ENCODE measurements at places on chromosomes 2 and 18.

DNA sequence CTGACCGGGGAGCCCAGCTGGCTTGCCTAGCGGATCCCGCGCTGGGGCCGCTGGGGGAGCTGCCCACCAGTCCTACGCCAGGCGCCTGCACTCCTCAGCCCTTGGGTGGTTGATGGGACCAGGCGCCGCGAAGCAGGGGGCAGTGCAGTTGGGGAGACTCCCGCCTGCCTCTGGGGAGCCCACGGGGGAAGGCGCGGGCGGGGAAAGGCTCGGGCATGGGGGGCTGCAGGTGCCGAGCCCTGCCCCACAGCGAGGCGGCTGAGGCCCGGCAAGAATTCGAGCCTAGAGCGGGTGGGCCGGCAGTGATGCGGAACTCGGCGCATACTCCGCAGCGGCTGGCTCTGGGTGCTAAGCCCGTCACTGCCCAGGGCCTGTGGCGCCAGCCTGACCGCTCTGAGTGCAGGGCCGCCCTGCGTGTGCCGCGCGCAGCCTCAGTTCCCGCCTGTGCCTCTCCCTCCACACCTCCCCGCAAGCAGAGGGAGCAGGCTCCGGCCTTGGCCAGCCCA, 249.1 kb upstream of the TEKT4 start:
- DNase-seq, result no peak

DNA sequence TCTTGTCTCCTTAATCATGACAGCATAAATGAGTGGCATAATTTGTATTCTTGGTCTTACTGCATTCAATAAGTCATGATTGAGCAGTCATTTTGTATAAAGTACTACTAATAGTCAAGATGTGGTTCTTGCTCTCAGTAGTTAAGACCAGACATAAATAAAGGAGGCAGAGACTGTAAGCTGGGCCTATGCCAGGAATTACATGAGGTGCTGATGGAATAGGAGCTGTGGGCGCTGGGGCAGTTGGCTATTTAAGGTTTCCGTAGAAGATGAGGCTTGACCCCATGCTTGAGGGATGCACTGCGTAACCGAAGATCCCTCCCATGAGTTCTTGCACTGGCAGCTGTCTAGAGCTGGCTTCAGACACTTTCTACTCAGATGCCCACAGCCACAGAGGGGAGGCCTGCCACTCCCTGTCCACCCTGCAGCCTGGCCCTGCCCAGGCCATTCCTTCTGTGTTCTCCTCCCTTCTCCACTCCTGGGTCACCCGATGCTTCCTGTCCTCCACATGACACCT, 150.9 kb upstream of the REV1 start:
- no peak for DNase-seq

- peak; percentile 66 for DNase-seq
Measured at GRCh38 chr2:157480182-157480961, 36.5 kb upstream of the CYTIP start.

DNA sequence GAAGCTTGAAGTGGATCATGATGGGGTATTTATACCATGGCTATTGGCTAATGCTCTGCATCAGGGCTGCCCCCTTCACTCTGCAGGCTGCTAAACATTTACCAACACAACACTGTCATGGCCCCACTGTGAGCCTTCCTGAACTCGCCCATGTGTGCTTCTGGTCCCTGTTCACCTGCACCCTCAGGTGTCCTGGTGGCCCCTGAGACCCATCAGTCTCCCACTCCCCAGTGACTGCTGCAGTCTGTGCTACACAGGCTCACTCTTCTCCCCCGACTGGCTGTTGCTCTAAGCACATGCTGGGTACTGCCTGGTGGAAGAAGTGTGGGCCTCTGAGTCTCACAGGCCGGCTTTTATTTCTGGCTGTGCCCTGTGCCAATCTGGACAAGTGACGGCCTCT, 183.0 kb upstream of the HS6ST1 start:
- DNase-seq, result peak; percentile 53

- no peak for DNase-seq
Measured at GRCh38 chr2:45910473-45911060, 259.1 kb downstream of the PRKCE start.

GRCh38 chr2:138060301-138060635, 96.0 kb downstream of the HNMT start:
- DNase-seq, result no peak

DNA sequence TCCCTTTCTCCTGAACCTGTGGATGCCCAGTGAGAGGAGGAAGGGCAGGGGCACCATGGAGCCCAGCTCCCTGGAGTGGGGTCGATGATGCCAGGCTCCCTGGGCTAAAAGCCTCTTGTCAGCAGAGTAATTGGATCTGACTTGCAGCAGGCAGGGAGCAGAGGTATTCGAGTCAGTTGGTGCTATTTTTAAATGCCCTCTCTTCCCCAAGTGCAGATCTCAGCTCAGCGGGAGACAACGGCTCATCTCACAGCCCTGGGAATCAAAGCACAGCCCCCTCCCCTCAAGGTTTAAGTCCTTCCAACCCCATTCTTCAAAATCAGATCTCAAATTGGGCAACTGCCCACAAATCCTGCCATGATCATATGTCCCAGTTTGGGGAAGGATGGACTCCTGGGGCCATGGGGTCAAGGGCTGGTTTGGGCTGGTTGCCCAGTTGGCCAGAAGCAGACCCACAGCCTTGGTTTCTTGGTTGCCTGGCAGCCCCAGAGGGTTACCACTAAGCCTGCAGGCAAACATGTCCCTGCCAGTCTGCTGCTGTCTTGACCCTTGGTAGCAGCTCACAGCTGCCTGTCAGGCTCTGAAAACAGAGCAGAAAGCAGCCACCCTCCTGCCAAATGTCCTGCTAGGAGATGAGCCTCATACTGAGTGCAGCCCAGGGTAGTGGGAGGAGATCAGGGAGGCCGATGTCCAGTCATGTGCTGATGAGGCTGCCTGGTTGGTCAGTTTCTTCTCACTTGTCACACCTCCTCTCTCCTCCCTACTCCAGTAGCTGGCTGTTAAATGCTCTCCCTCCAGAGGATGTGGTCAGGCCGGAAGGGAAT, 244.9 kb downstream of the LOXHD1 start:
- DNase-seq, result no peak

DNA sequence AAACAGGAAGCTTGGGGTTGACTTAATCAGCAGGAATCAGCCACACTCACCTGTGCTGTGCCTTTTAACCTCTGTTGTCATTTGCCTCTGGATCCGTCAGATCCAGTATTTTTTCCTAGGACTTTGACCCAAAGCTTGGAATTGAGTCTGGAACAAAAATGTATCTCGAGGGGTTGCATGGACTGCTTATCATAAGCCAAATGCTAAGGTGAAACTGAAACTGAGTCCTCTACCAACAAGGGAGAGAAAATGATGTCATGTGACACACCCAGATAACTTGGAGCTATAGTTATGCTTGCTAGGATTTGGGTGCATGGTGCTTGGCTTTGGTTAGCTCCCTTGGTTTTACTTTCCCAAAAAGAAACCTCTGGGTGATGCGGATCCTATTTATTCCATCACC, 2158.6 kb upstream of the PIK3C3 start:
- no peak for DNase-seq

DNA sequence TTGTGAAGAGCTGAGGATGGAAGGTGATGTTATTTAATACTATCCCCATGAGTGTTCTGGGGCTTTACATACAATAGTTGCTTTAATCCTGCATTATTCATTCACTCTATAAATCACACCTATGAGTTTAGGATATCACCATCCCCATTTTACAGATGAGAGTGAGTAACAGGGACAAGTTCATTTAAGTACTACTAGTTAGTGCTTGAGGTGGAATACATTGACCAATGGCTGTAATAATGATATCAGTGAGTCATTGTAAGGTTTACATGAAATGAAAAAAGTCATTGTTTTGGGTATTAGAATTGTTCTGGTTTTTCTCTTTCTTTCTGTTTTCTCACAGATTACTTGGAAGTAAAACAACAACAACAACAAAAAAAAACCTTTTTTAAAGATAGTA, 42.5 kb downstream of the TANC1 start:
- no peak for DNase-seq

GRCh38 chr2:3780477-3781402, 77.4 kb downstream of the DCDC2C start:
- DNase-seq, result peak; percentile 75

GRCh38 chr2:241901500-241902351, 32.2 kb downstream of the RTP5 start:
- DNase-seq, result peak; percentile 59

GRCh38 chr2:220273082-220273481, 645.7 kb downstream of the SLC4A3 start:
- DNase-seq, result no peak

DNA sequence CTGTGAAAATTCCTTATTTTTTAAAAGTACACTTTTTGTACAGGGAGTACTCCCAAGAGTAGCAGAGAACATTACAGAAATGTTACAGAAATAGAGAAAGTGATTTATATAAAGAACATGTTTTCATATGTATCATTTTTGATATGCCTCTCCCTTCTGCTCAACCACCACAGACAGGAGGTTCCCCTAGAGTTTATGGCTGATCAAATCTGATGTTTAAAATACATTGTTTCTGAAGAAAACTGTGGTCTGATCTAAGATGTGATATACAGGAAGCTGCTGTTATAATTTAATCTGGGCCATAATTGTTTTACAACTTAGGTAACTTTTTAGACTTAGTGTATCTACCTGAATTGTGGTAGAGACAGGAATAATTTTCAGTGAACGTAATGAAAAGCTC, 37.0 kb downstream of the STAT4 start:
- DNase-seq, result no peak

- no peak for DNase-seq
Measured at GRCh38 chr2:124136110-124136509, 111.0 kb downstream of the CNTNAP5 start.

DNA sequence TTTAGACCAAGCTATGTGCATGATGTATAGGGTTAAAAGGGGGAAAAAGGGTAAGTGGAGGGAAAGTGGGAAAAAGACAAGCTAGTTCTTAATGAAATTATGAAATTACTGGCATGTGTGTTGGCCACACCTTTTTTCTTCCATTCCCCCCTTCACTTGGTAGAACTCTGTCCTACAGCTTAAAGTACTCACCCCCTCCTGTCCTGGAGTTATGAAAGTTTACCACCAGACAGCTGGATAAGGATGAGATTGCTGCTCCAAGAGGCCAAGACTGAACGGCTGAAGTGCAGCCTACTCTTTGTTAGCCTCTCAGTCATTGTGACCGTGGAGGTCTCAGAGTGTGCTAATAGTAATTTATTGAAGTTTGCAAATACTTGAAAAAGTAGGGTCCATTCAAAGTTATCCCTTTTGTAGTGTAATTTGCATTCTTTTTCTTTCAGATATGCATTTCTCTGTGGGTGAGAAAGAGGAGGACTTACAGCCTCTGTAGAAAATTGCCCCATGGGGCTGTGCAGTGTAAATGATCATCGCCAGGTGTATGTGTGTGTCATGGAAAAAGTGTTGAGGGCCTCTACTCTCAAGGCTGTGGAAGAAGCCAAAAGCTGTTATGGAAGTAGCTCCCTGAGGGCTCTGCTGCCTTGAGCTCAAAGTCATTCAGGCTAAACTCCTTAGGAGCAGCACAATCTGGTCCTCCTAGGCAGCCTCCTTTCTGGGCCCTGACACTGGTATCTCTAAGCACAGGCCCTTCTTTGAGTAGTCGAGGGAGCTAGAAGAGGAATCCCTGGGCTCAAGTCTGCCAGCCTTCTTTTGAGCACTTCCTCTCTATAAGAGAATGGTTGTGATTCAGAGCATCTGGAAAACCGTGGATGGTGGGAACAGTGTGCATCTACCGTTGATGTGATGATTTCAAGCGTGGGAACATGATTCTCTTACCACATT, 46.2 kb downstream of the LHCGR start:
- DNase-seq, result no peak

DNA sequence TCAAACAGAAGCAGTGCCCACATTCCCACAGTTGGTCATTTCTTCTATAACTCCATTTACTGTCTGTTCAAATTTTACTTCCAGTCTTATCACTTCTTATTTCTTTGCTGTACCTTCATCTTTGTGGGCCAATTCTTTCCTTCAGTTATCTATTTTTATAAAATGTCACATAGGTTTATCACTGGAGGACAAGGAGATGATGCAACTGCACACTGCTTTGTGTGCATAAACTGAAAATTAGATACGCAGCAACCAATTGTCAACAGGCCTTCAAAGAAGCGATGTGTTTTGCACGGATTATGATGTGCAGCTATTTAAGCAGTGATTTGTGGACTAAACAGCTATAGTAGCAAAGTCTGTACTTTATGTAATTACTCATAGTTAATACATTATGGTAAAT, 726.8 kb upstream of the GCFC2 start:
- DNase-seq, result no peak

- no peak for DNase-seq
Measured at GRCh38 chr2:227848146-227848545, 23.3 kb upstream of the DAW1 start.

All from activated effector memory CD4-positive, alpha-beta T cell treated with anti-CD3 and anti-CD28 coated beads, Interleukin-2, amount 50 U/mL, for 16 hours (primary cell).